ENCODE measurements at places on chromosomes 12 and 14.
A peak's percentile ranks its signal among the peaks of the same experiment; 100 is the strongest.

- peak; percentile 91 for DNase-seq
Measured at GRCh38 chr14:68285421-68286179, 466.0 kb downstream of the RAD51B start.

- peak; percentile 37 for DNase-seq
Measured at GRCh38 chr12:123120452-123121166, 30.3 kb downstream of the PITPNM2 start.

- no peak for DNase-seq
Measured at GRCh38 chr14:36086629-36087395, 89.7 kb downstream of the PTCSC3 start.

GRCh38 chr12:79420146-79420618, 270.6 kb downstream of the PAWR start:
- peak; percentile 18 for DNase-seq

DNA sequence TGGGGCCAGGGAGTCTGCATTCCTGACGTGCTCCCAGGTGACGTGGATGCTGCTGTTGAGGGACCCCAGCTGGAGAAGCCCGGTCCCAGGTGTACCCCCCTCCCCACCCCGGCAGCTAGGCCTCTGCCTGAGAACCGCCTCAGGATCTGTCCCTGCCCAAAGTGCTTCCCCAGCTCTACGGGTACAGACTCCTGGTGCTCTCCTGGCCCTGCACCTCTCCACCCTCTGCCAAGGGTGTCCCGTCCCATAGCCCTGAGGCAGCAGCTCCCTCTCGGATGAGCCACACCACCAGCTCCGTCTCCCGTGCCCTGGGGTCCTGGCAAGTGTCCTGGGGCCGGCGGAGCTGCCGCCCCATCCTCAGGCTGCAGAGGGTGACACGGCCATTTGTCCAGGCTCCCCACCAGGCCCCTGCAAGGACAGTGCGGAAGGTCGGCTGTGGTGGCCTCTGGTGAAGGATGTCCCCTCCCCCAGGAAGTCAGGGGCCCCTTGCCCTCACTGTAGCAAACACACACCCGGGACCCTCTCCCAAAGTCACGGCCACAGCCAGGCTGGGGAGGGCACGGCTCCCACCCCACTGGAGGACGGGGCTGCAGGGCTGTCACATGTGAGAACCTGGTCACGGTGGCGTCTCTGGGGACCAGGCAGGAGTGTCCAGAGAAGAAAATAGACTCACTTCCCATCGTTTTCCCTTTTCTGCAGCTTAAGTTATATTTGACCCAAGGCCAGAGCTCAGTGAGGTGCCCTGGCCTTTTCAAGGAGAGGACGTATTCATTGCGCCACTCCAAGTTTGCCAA, 74.4 kb upstream of the FBRSL1 start:
- no peak for DNase-seq

- peak; percentile 70 for DNase-seq
Measured at GRCh38 chr12:10395390-10395998, 5.7 kb upstream of the KLRK1 start.

GRCh38 chr12:76173756-76174155, 89.3 kb upstream of the NAP1L1 start:
- DNase-seq: no peak

GRCh38 chr12:2460051-2460670, 334.6 kb upstream of the FKBP4 start:
- peak; percentile 1 for DNase-seq

DNA sequence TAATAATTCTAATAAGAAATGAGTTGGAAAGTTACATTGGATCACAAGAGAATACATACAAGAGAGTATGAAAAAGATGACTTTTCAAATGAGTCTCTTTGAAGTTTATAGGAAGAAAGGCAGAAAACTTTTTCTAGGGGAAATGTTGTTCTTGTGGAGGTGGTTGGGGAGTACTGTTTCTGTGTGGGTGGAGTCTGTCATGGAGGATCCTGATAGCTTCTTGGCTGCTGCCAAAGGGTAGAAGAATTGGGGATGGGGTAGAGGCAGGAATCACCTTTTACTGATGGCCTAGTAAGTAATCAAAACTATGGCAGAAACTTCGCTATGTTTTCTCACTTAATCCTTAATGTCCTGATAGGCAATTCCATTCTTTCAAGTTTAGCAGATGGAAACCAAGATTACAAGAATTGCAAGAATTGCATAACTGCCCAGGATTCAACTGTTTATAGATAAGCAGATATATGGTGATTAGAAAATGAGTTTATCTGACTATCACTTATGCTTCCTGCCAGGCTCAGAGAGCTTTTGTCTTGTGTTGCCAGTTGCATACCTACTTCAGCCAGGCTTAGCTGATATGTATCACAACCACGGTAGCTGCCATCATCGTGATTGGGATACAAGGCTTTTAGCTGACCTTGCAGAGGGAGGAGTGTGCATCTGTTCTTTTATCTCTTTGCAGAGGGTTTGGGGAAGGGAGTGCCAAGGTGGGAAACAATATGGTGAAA, 463.9 kb downstream of the TMTC2 start:
- DNase-seq: no peak

- no peak for DNase-seq
Measured at GRCh38 chr14:56189307-56189706, 71.1 kb downstream of the PELI2 start.

DNA sequence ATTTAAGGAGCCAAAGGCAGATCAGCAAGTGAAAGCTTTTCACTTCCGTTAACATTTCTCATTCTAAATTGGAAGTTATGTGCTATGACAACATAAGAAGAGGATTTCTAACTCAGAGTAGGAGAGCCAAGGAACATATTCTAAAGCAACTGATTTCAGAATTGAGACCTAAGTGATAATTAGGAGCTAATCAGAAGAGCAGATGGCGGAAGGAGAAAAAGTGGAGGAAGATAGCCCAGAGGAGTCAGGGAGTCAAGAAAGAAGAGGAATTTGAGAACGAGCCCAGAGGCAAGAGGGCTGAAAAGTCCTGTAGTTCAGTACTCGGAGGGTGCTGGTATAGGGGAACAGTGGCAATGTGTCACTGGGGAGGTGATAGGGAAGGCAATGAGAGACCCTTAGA, 162.4 kb downstream of the CNTN1 start:
- no peak for DNase-seq

- DNase-seq: no peak
Measured at GRCh38 chr12:11927286-11927935, 143.3 kb upstream of the BCL2L14 start.

- no peak for DNase-seq
Measured at GRCh38 chr12:45184147-45184963, 31.5 kb upstream of the ANO6 start.

DNA sequence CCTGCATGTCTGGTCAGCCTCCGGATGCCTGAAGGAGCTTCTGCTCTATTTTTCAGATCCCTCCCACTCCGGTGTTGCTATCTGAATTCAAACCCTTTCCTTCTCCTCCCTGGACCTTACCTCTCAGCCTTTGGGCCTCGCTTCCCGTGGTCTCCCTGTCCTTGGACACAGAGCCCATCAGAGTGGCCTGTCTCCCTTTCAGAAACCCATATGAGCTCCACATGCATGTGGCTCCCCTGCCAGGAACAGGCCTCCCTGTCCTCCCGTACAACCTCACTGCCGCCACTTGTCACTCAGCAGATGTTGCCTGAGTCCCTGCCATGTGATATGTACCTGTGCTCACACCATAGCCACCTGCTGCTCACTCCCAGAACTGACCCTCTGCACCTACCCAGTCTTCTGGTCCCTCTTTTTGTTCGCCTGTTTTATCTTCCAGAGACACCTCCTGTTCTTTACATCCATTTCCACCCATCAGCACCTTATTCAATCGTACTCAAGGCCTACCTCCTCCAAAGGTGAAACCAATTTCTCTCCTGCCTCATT, 182.5 kb downstream of the ZFP36L1 start:
- DNase-seq: no peak

DNA sequence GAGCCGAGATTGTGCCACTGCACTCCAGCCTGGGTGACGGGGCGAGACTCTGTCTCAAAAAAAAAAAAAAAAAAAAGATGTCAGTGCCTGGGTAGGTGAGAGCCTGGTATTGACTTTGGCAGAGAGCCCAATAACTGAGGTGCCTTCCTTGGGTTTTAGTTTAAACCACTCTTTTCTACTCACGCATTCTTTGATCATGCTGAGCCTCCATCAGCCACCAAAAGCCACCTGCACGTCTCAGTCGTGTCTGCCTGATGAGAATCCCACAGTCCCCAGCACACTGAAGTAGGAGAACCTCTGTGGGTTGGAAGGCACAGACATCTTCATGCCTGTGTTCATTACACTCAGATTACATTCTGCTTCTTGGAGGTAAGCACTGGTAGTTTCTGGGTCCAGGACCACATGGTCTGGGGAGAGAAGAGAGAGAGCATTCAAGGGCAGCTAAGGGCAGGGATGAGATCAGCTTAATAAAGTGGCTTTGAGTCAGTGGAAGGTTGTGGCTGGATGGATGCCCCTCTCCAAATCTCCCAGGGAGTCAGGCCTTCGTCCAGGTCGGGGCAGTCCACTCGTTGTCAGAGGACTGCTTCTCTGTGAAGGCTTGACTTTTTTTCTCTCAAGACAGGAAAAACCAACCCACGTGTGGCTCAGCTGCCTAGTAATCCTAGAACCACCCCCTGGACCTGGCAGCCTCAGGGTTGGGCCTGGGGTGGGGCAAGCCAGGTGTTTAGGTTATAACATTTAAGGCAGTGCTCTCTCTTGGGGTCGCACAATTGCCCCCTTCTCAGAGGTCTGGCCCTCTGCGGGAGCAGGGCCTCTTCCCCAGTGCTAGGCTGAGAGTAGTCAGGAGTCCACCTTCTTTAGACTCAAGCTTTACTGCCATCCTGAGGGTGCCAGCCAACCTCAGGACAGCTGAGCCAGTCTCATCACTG, 32.6 kb upstream of the MAX start:
- no peak for DNase-seq

- no peak for DNase-seq
Measured at GRCh38 chr12:83619973-83620372, 933.3 kb downstream of the TMTC2 start.

- no peak for DNase-seq
Measured at GRCh38 chr12:68759852-68760251, 13.9 kb downstream of the SLC35E3 start.

DNA sequence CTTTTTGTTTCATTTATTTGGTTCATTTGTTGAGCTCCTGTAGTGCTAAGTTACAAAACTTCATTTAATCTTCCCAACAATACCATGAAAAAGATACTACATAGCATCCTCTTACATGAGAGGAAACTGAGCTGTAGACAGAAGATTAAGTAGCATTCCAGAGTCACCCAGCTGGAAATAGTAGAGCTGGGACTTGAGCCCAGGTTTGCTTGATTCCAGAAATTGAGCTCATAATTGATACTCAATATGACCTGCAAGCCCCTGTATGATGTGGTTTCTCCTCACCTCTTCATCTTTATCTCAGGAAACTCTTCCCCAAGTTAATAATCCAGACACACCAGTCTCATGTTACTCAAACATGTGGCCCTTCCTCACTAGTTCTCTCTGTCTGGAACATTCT, 87.0 kb upstream of the DAAM1 start:
- no peak for DNase-seq

- DNase-seq: peak; percentile 76
Measured at GRCh38 chr12:11580125-11580751, 69.2 kb upstream of the ETV6 start.

Data from GM12865 (cell line).